RWPE1 (cell line): ENCODE measurements at places on chromosomes 2 and 18.
A peak's percentile ranks its signal among the peaks of the same experiment; 100 is the strongest.

GRCh38 chr18:25535495-25535894, 183.5 kb upstream of the ZNF521 start:
- DNase-seq: no peak

GRCh38 chr2:86254576-86255538, 55.6 kb downstream of the MRPL35 start:
- DNase-seq: no peak

- DNase-seq: peak; percentile 75
Measured at GRCh38 chr2:100291152-100291970, 30.9 kb downstream of the LONRF2 start.

- DNase-seq: no peak
Measured at GRCh38 chr2:154849482-154849881, 151.0 kb downstream of the KCNJ3 start.

DNA sequence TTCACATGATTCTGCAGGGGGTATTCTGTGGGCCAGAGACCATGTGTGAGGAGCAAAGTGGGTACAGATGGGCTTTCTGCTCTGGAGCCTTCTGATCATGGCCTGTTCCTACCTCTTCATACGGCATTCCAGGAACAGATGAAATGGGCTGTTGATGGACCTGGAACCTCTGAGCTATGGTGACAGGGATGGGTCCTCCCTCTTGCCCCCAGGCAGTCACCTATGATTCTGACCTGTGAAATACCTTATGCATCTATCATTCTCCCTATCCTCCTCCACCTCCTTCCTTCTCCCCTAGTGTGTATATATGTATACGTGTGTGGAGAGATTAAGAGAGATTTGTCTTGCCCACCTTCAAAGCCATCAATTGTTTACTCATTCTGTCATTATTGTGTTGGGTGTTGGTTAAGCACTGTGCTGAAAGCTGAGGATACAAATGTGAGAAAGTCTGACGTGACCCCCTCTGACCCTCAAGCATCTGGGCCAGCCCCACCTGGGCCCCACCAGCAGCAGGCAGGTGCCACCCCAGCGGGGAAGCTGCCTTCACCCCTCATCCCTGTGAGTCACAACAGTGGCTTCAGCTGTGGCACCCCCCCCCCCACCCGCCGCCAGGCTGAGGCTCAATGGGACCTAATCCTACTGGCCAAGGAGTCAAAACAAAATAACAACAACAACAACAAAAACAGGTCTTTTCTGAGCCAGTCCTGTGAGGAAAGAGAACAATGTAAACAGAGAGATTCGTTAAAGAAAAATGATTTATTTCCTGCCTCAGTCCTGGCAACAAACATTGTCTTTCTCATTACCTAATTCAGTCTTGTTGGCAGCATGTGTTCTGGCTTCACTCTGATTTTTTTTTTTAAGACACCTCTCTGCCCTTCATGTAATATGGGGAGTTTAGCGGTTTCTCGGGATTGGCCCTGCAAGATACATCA, 103.8 kb upstream of the CDC42EP3 start:
- no peak for DNase-seq

- DNase-seq: peak; percentile 93
Measured at GRCh38 chr2:181810823-181811695, 80.5 kb upstream of the ITPRID2 start.

- DNase-seq: no peak
Measured at GRCh38 chr18:49023271-49023937, 72.6 kb upstream of the SMAD7 start.

DNA sequence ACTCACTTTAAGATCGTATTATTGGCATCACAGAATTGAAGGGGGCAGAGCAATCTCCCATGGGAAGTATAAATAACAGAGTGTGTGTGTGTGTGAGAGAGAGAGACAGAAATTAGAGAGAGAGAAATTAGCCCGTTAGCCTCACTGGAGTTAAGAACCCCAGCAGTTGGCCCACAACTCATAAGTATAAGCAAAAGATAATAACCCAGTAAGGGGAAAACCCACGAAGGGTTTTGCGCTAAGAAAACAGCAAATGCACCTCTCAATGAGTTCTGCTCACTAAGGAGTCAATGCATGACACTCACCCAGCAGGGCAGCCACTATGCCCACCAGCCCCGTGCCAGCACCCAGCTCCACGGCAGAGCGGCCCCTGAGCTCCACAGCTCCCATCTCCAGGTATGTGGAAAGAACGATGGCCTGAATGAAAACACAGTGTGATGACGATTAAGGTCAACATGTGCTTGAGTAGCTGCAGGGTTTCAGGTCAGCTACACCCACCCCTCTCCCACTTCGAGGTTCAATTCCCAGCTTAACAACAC, 3.6 kb downstream of the METTL21A start:
- no peak for DNase-seq

DNA sequence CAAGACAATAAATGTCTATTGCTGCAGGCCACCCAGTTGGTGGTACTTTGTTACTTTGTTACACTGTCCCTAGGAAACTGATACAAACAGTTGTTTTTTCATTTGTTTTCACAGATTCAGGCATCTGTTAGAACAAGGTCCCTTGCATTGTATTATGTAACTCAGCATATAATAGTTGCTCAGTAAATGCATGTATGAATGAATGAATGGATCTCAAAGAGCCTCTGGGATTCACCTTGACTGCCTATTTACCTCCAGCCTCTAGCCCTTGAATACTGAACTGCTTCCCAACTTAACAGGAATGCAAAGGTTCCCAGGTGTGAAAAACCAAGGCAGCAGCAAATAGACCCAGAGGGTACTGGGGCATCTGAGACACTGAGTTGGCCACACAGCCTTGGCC, 27.4 kb upstream of the NEB start:
- DNase-seq: no peak

DNA sequence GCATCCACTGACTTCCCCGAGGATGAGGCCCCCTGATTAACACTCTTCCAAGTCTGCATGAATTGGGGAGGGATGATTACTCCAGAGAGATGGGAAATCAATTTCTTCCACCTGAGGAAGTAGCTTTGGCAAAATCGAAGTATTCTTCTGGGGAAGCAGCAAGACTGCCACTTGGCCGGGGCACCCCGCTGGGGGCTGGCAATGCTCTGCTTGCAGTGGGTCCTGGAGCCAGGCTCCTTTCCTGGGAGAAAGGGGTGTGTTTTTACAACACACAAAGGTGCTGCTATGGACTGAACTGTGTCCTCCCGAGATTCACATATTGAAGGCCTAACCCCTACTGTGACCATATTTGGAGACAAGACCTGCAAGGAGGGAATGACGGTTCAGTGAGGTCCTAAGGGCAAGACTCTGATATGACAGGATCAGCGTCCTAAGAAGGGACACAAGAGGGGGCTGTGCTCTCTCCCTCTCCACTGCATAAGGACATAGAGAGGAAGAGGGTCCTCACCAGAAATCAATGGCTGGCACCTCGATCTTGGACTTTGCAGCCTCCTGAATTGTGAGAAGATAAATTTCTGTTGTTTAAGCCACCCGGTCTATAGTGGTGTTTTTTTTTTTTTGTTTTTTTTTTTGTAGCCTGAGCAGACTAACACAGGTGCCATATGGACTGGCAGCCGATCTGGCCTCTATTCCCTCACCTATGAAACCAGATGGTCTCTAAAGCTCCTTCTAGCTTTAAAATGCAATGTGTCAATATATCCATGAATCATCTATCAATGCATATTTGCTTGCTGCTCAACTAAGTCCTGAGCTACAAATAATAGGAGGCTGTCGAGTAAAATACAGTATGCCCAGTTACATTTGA, 3.6 kb upstream of the SMARCAL1 start:
- DNase-seq: no peak

DNA sequence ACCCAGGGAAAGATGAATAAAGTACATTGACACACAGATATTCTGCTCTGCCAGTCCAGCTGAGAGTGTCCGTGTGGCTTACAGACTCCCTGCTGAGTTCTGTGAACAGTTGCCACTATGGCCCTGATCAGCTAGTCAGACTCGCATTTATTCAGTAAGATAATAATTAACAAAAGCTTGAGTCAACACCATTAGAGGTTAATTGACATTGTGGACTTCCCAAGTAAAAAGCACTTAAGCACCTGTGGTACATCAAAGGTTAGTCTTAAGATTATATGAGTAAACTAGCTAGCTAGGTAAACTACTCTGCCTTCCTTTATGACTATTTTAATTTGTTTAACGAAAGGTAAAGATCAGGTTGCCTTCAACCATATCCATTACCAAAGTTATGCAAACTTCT, 33.7 kb downstream of the ANKRD30B start:
- DNase-seq: no peak

DNA sequence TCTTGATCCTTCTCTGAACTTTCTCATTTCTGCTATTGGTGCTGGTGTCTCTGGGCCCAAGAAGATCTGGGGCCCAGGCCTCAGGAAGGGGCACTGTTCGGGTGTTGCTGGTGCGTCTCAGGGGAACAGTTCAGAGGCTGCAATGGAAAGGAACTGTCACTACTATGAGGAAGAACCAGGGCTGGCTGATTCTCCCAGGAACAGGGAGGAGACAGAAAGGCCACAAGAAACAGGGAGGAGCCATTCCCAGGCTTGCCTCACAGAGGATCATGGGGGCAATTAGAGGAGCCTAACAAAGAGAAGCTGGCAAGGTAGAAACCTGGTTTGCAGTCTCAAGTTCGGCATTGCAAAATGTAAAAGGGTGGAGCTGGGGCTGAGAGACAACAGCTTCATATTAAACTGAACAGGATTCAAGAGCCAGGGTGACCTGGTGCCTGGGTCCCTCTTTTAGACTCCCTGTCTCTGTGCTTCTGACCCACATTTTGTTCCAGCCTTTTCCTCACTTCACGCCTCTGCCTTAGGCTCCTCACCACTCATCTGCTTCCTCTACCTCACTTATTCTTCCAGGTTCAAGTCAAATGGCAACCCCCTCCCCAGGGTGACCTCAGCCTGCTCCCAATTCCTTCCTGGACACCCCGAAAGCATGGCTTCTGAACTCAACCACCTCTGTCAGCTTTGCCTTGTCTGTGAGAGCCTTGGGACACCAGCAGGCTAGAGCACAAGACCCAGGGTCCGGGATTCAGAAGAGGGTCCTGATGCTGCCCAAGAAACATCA, 58.4 kb downstream of the GYPC start:
- DNase-seq: no peak

DNA sequence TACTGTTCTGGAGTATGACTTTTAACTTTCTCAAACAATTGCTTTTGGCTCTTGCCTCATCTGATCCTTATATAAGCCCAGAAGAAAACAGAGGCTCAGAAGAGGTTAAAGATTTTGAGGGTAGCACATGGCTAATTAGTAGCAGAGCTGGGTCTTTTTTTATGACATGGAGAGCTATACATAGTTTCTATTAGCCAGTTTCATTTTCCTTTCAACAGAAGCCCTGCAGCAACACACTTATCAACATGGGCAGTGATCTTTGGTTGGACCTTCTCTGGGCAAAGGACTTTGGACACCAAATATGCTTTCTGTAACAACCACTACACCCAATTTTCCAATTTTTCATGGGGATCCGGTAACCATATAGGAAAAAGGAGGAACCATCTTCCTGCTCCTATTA, 64.9 kb downstream of the NCKAP5 start:
- no peak for DNase-seq

DNA sequence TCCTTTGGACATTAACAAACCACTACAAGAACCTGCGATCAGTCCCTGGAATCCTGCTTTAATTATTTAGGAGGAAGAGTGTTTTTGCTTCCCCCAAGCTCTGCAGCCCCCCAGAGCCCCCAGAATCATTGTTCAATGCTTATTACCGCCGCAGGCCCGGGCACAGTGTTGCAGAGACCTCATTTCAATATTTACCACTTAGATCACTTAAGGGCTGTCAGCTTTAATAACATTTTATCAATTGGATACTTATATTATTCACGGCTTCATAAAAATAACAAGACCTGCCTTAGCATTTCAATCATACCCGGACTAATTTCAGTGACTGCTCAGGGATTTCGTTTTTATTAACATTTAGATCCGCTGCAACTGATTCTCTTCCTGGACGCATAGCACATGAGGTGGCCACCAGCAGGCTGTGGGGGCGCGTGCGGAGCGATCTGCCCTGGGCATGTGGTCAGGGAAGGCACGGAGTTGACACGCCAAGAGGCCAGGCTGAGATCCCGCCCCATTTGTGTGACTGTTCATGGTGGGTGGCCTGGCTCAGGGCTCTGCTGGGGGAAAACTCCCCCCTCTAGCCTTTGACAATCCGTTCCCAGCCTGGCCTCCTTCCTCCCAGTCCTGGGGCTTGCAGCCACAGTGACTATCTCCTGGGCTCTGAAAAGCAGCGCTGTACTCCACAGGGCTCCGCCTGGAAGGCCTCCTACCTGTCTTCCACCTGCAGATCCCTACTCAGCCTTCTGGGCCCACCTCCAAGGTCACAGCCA, 267.6 kb downstream of the SRBD1 start:
- DNase-seq: no peak

GRCh38 chr2:240322231-240322955, 113.1 kb upstream of the GPC1 start:
- no peak for DNase-seq

DNA sequence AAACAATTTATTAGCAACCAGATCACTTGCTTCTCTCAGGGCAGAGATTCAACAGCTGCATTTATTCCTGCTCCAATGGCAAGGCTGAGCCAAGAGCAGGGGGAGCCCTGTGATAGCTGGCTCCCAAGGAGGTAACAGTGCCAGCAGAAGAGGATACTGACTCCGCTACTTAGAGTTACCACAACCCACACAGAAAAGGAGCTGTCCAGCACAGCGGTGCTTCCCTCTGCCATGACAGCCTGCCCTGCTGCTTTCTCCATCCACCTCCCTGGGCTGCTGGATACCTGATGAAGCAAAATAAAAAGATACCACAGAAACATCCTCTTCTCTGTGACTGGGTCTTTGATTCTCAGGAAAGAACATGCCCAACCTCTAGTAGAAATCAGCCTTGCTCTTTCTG, 467.2 kb downstream of the LRRTM4 start:
- DNase-seq: no peak

- DNase-seq: peak; percentile 25
Measured at GRCh38 chr2:140643761-140644187, 1487.0 kb downstream of the LRP1B start.

GRCh38 chr2:74425523-74425922, 4.0 kb downstream of the WDR54 start:
- DNase-seq: peak; percentile 94

- DNase-seq: no peak
Measured at GRCh38 chr2:101040761-101041160, 38.7 kb downstream of the RPL31 start.

- no peak for DNase-seq
Measured at GRCh38 chr18:57827646-57828045, 24.5 kb upstream of the ATP8B1 start.

DNA sequence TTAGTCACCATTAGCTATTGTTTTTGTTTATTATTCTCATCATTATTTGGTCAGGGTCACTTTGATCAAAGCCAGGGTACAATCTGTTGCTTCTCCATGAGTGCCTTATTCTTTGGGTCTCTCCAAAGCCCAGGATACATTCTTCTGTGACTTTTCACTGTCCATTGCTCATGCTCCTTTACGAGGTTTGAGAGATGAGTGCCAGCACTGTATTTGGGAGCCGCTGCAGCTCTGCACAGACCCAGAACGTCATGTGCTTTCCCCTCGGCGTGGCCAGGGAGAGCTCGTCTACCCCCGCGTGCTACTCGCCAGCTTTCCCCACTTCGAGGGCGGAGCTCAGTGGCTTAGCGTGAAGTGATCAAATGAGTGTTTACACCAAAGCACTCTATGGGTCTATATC, 123.7 kb downstream of the COL6A3 start:
- no peak for DNase-seq
